CD4-positive, alpha-beta T cell treated with Interleukin-2 at 100 ng/mL for 4 hours (primary cell): ENCODE measurements at places on chromosomes 3 and 15.

DNA sequence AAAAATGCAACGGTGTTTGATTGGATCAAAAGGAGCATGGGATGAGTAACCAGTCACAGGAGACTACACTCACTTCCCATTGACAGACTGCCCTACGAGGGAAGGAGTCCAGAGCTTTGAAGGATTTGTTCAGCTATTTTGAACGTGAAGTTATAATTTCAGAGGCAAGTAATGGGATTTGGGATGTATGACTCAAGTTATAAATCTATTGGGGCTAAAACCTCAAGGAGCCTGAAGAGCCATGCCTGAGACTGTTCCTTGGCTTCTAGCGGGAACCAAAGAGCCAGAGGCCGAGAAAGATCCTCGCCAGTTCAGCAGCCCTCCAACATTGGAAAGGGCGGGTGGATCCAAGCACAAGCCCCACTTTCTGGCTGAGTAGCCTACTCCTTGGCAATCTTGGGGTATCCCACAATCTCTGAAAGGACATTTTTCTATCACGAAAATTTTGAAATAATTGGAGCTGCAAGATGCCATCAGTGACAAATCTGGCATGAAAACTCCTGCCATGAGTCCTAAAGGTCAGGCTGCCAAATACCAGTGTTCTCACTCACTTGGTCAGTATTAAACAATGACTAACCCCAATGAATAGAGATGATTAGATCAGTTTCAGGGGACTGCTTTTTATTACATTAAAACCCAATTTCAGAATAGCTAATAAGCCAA is 48.6 kb upstream of the SLCO2A1 start:
- no peak for DNase-seq

GRCh38 chr15:99478977-99479376 is 86.8 kb upstream of the MEF2A start:
- no peak for DNase-seq

GRCh38 chr3:193530231-193531165 is 24.2 kb downstream of the ATP13A4 start:
- DNase-seq, result no peak

- no peak for DNase-seq
Observed at GRCh38 chr15:29968895-29969561, 113.7 kb upstream of the GOLGA8J start.

DNA sequence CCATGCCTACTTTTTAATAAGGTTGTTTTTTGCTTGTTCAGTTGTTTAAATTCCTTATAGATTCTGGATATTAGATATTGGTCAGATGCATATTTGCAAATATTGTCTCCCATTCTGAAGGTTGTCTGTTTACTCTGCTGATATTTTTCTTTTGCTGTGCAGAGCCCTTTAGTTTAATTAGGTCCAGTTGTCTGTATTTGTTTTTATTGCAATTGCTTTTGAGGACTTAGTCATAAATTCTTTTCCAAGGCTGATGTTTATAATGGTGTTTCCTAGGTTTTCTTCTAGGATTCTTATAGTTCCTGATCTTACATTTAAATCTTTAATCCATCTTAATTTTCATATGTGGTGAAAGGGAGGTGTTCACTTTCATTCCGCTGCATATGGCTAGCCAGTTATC is 77.4 kb downstream of the PTPRG start:
- no peak for DNase-seq

- no peak for DNase-seq
Observed at GRCh38 chr3:195881276-195881988, 26.9 kb downstream of the TNK2 start.

- DNase-seq, result no peak
Observed at GRCh38 chr3:923161-923910, 169.5 kb upstream of the CNTN6 start.

DNA sequence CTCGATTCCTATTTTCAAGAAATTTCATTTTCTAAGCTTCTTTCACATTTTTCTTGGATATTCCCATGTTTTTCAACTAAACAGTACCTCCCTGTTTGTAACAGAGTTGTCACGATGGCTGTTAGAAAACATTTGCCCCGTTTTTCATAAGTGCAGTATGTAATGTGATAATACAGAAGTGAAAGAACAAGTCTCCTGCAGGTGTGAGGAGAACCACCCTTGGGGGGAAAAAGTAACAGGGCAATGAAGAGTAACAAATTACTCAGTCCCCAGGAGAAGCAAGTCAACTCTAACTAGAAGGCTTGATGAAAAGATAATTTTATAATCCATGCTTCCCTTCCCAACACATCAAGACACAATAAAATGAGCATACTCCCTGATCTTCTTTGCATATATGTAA is 493.3 kb downstream of the FOXP1 start:
- DNase-seq, result no peak

DNA sequence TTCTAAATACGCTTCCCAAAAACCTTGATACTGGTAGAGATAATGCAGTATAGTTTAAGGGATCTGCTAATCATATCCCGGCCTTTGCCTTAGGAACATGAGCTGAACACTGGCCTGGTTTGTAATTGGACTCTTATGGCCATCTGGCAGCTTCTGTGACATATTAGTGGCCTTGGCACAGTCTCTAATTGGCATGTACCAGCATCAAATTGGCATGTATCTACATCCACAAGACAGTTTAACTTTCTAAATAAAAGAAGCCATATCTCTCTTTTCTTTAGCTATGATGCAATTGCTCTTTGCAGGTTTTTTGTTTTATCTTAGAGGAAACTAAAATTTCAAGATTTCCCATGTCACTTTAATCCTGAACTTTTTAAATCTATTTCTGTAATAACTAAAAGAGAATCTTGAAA is 44.6 kb upstream of the FILIP1L start:
- DNase-seq, result no peak

GRCh38 chr3:159829539-159830227 is 159.0 kb upstream of the IL12A start:
- no peak for DNase-seq

DNA sequence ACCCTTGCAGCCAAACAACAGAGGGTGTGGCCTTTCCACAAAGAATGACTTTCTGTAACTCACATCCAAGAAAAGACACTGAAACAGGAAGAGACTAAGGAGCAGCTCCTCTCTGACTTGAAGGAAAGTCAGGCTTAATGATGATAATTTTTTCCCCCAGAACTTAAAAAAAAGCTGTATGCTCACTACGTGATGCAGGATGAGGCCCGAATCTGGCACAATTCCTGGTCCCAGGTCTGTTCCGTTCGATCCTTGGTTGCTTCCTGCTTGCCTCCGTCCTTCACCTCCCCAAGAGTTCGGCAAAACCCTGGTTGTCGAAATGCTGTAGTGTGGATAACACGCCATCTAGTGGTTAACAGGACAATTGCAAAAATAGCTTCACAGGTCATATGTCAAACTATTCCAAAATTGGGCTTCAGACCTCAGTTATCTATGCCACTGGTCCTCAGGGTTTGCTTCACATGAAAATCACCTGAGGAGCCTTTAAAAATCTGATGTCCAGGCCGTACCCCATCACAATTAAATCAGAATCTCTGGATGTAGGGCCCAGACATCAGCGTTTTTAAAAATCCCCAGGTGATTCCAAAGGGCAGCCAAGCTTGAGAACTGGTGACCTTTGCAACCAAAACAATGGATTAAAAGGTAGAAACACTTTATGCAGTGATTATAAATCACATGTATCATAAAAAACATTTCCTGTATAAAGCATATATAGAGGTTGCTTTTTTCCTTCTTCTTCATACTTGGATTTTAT is 28.1 kb upstream of the SYNM start:
- DNase-seq, result peak; percentile 63

DNA sequence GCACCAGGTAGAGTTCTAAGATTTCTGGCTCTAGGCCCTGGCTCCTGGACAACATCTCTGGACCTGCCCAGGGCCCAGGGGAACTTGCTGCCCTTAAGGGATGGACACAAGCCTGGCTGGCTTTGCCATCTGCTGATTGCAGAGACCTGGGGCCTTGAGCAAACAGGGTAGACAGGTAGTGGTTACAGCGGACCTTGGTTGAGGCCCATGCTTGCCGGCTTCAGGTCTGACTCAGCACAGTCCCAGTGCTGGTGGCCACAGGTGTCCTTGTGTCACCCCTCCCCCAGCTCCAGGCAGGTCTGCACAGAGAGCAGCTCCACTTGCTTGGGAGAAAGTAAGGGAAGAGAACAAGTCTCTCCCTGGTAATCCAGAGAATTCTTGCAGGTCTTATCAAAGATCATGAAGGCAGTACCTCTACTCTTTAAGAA is 15.9 kb upstream of the ACTL6A start:
- DNase-seq, result no peak

GRCh38 chr3:59425942-59426341 is 376.1 kb upstream of the CFAP20DC start:
- DNase-seq, result peak; percentile 80

DNA sequence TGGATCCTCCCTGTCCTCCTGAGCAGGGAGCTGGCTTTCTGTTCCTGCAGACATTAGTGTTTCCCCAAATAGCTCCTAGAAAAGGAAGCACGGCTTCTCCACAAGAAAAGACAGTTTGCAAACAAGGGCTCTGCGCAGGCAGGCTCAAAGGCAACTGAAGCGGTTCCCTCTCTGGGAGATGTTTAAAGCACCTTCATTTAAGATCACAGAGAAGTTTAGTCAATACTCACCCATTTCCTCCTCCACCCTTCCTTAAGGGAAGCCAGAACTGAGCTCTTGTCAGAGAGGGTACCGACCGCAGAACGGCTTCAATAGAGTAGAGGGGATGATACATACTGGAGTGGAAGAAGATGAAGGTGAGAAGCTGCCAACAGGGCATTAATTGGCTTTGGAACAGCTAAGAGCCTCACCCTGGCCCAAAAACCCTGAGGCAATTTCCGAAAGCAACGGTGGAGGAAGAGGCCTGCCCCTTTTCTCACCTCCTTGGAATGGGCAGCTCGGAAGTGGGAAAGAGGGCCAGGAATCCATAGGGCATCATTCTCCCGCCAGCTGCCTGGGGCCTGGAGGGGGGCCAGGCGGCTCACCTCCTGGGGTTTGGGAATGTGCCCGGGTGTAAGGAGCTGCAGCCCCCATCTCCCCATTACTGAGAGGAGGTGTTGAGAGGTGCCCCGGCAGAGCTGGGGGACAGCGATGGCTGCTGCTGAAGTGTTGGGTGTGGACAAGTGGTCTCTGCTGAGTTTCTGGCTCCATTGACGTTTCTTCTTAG is 4.8 kb upstream of the EPHB3 start:
- peak; percentile 67 for DNase-seq

DNA sequence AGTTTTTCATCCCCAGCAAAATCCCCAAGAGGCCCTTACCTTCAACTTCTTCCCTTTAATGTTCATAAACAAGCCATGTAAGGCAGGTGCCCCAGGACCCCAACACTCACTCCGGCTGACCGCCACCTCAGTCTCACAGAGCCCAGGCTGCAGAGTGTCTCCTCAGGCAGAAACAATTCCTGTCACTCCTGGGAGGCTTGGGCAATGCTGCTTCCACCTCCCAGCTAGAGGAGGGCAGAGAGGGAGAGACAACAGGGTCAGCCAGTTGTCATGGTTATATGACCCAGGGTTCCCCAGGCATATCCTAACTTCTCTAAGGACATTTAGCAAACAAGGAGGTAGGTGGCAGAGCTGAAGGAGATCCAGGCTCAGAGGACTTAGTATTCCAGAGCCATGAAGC is at the start of gene PLIN1:
Gene PLIN1, minus strand, starts transcription at position 156 of the 400 bp plus-strand sequence. CDS start 1,878 bp downstream, outside the sequence.
- DNase-seq, result no peak

DNA sequence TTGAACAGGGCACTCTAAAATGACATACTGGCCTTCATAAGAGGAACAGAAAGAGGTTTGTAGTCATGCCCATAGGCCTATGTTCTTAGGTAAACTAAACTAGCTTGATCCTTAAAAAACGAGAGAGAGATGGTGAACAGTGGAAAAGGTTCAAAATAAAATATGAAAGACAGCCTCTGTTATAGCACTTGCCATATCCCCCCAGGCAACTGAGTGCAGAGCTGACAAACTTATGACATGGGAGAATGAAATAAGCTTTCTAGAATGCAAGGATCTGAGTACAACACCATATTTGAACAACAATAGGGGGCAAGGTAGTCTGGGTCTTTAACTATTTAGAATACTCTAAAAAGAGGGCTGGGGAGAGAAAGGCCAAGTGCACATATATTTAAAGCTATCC is 700.6 kb upstream of the CFAP20DC start:
- no peak for DNase-seq

GRCh38 chr3:141644931-141645330 is 93.2 kb upstream of the RNF7 start:
- DNase-seq, result peak; percentile 70

DNA sequence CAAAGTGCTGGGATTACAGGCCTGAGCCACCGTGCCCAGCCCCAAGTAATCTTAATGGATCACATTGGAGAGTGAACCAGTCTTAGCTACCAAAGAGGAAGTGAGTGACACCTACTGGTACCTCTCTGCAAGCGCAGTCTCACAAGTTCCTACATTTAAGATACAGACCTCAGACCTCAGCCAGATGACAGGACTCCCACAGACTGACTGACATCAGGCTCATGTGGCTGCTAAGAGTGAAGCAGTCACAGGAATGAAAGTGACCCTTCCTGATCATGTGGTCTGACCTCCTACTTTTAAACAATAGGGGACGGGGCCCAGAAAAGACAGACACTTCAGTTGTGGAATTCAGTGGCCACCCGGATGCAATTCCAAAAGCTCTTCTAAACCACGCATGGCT is 36.3 kb upstream of the GNB5 start:
- DNase-seq, result peak; percentile 82

DNA sequence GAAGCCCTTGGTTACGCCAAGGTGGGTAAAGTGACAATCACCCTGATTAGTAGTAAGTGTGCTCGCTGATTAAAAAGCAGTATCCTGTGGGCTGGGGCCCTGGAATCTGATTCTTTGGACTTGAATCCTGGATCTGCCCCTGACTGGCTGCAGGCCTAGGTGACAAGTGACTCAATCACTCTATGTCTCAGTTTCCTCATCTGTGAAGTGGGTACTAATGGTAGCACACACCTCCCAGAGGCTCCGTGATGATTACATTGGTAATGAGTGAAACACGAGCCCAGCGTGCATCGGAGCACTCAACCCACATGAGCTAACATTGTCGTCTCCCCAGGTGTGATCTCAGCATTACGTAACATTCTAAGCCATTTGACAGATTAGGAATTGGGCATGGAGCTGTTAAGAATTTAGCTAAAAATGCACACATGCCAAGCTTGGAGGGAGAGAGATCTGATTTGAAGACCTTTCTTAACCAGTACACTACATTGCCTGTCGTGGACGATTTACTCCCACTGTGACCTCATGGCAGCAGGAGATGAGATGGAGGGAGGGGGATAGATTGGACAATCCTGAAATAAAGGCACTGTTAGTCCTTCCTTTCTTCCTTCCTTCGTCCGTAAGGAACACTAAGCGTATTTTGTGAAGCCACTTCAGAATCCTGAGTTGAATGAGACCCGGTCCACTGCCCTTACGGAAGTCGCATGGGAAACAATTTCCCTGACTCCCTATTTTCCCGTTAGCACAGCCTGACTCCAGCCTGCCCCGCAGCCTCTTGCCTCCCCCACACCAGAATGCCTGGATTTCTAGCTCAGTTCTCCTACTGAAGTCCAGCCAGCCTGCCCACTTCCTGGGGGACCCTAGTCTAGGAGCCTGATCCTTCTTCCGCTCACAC is 32.1 kb downstream of the MGLL start:
- DNase-seq, result no peak

- no peak for DNase-seq
Observed at GRCh38 chr15:25058080-25058785, 103.4 kb downstream of the SNRPN start.

- DNase-seq, result no peak
Observed at GRCh38 chr15:57649138-57649537, 57.4 kb upstream of the POLR2M start.
